ENCODE measurements at places on chromosomes 3 and 15. TPM values are rescaled to one million over a fixed set of nuclear protein-coding genes. Genes with fewer than 3 reads are reported as not detected.

The SIN3A gene
- 67.3 TPM for total RNA-seq

- H3K4me1 ChIP-seq: peaks cover 13% of the 10 kb centered on the region
- H3K4me3 ChIP-seq: no peak overlapping the region
- no peak for DNase-seq
- H3K27ac ChIP-seq: no peak overlapping the region
- peaks cover 4% of the 10 kb centered on the region for H3K36me3 ChIP-seq
Measured at GRCh38 chr15:99143655-99144610, 39.1 kb downstream of the SYNM start.

DNA sequence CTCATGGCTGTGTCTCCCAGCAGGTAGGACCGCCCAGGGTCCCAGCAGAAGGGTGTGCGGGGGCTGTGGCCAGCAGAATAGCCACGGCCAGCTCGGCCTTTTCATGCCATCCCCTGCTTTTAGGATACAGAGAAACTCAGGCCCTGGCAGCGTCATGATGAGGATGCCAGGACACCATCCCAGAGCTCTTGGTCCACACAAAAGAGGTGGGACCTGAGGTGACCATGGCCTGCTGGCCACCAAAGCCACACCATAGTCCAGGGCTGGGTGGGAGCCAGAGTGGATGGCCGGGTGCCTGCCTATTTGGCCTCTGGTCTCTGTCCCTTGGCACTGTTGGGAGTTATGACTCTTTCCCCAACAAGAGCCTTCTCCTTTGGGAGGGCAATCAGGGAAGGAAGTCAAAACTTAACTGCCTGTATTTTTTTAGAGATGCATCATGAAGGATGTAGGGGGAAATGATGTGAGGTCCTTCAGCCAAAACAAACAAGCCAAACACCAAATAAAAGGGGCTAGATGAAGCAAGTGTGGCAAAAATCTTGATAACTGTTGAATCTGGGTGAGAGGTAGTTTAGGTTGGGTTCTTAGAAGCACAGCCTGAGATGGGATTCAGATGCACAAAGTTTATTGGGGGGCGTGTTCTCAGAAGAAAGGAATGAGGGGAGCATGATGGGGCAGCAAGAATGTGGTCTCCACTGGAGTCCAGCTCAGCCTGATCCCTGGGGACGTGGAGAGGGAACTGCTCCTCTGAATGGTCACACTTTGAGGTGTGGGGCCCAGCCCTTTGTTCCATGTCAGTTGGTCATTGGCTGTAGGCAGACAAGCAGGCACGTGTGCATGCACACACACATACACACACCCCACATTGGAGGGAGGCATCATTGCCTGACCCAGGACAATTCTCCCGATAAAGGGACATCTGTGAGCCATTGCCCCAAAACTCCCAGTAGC is 33.2 kb downstream of the SMAD6 start:
- DNase-seq: no peak
- no peak overlapping the region for H3K4me3 ChIP-seq
- no peak overlapping the region for H3K27ac ChIP-seq

GRCh38 chr15:81947548-81947947 is 98.3 kb downstream of the MEX3B start:
- peaks cover 74% of the 10 kb centered on the region for H3K4me1 ChIP-seq
- H3K4me3 ChIP-seq: peak overlapping the region; percentile 35
- peak; percentile 33 for DNase-seq
- H3K27ac ChIP-seq: peak overlapping the region; percentile 96

- H3K4me3 ChIP-seq: no peak overlapping the region
- H3K36me3 ChIP-seq: no peaks in the 10 kb centered on the region
- H3K4me1 ChIP-seq: no peaks in the 10 kb centered on the region
- no peak for DNase-seq
- H3K27me3 ChIP-seq: peaks cover 2% of the 10 kb centered on the region
Measured at GRCh38 chr3:185971579-185971978, 33.8 kb upstream of the TRA2B start.

The CCDC33 gene
- 0.51 TPM for total RNA-seq

The DMXL2 gene
- total RNA-seq: 33.1 TPM

DNA sequence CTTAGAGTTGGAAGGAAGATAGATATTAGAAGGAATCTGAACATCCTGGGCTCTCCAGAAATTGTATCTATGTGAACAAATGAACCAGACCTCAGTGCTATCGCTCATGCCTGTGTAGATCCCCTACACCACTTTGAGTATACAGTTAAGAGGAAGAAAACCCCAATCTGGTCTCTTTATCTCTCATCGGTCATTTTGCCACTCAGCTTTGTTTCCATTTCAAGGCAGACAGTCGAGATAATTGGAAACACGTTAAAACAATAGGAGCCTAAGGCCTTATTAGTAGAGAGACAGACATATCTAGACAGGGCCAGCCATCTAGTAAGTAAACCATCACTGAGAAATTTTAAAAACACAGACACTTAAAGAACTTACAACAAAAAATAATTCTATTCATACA is 101.6 kb downstream of the MYLK start:
- no peak overlapping the region for H3K4me3 ChIP-seq
- DNase-seq: no peak
- peaks cover 12% of the 10 kb centered on the region for H3K4me1 ChIP-seq
- H3K36me3 ChIP-seq: no peaks in the 10 kb centered on the region
- H3K27ac ChIP-seq: no peak overlapping the region
- H3K27me3 ChIP-seq: no peaks in the 10 kb centered on the region

The STRA6 gene
- total RNA-seq: 9.2 TPM

DNA sequence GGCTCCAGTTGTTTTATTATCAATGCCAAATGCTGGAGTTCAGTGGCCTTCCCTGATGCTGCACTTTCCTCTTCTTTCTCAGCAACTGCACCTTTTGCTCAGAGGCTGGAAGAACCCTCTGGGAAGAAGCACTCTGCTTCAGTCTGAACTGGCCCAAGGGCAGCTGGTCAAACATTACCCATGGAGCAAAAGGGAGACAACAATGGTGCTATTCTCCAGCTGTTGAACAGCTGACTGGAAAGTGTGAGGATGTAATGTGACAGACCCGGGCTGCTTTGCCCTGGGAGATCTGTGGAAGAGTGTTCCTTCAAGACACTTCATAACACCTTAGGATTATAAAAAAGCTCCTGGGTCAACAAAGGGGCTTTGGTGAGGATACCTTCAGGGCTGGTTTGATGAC is 84.9 kb downstream of the EPHB1 start:
- no peak for DNase-seq
- no peak overlapping the region for H3K4me3 ChIP-seq
- H3K27me3 ChIP-seq: no peaks in the 10 kb centered on the region
- H3K4me1 ChIP-seq: no peaks in the 10 kb centered on the region
- H3K36me3 ChIP-seq: no peaks in the 10 kb centered on the region

DNA sequence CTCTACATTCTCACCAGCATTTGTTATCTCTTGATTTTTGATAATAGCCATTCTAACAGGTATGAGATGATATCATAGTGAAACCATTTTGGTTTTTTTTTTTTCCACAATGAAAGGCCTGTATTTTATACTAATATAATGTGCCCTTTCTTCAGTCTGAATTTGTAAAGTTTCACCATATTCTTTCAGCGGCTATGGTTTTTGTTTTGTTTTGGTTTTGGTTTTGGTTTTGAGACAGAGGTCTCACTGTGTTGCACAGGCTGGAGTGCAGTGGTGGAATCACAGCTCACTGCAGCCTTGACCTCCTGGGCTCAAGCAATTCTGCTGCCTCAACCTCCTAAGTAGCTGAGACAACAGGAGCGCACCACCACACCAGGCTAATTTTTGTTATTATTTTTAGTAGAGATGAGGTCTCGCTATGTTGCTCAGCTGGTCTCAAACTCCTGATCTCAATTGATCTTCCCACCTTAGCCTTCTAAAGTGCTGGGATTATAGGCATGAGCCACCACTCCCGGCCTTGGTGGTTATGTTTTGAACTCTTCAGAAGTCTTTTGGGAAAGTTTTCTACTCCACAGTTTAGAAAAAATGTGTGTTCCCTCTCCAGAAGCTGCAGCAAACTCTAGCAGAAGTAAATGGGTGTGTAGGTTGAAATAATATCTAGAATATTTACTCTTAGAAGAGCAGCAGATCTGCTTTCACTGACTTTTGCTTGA is 110.2 kb upstream of the UMPS start:
- peaks cover 5% of the 10 kb centered on the region for H3K27me3 ChIP-seq
- H3K4me3 ChIP-seq: no peak overlapping the region
- peak overlapping the region; percentile 96 for H3K27ac ChIP-seq
- no peak for DNase-seq

GRCh38 chr3:149179220-149179619 is 42.4 kb downstream of the CP start:
- H3K27ac ChIP-seq: peak overlapping the region; percentile 89
- peaks cover 4% of the 10 kb centered on the region for H3K36me3 ChIP-seq
- no peak for DNase-seq
- peaks cover 1% of the 10 kb centered on the region for H3K27me3 ChIP-seq

DNA sequence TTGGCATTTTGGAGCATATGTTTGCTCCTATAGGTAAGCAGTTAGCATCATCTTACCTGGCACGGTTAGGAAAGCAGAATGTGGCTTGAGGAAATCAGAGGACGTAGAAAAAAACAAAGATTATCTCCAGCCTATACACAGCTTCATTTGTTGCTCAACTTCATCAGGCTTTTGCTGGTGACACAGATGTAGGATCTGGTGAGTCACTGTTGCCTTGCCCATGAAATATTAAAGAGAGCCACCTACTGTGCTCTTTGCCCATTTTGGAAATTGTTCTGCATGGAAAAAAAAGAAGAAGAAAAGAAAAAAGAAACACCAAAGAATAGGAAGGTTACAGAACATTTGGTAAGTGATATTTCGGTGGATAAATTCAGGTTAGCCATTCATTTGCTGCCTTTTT is 3.8 kb downstream of the IL1RAP start:
- no peaks in the 10 kb centered on the region for H3K36me3 ChIP-seq
- peaks cover 5% of the 10 kb centered on the region for H3K4me1 ChIP-seq
- H3K27me3 ChIP-seq: peaks cover 13% of the 10 kb centered on the region
- H3K4me3 ChIP-seq: no peak overlapping the region

The SYNPR gene
- total RNA-seq: not detected

- no peak overlapping the region for H3K27ac ChIP-seq
- H3K27me3 ChIP-seq: peaks cover 2% of the 10 kb centered on the region
- no peaks in the 10 kb centered on the region for H3K36me3 ChIP-seq
Measured at GRCh38 chr15:82774496-82774895, 31.4 kb downstream of the FSD2 start.

- H3K4me1 ChIP-seq: peaks cover 10% of the 10 kb centered on the region
- peaks cover 2% of the 10 kb centered on the region for H3K27me3 ChIP-seq
- no peak overlapping the region for H3K27ac ChIP-seq
- H3K36me3 ChIP-seq: no peaks in the 10 kb centered on the region
Measured at GRCh38 chr15:39631357-39631756, 50.5 kb downstream of the THBS1 start.
